Esophagus mucosa (tissue), 1 donor: ENCODE measurements at places on chromosomes 6 and 20.
A peak's percentile ranks its signal among the peaks of the same experiment; 100 is the strongest.

GRCh38 chr6:44464527-44465310 is 77.2 kb downstream of the CDC5L start:
- no peak for ATAC-seq

DNA sequence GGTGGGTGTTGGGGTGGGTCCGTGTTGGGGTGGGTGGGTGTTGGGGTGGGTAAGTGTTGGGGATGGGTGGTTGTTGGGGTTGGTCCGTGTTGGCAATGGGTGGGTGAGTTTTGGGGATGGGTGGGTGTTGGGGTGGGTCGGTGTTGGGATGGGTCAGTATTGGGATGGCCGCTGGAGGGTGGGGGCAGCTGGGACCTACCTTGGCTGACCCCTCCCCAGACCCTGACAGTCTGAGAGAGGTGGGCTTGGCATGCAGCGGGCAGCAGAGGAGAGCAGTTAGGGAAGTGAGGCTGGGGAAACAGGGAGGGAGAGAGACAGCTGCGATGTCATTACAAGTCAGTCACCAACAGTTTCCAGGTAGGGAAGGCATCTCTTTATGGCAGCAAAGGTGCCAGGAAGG is 23.1 kb upstream of the GATA5 start:
- no peak for ATAC-seq

DNA sequence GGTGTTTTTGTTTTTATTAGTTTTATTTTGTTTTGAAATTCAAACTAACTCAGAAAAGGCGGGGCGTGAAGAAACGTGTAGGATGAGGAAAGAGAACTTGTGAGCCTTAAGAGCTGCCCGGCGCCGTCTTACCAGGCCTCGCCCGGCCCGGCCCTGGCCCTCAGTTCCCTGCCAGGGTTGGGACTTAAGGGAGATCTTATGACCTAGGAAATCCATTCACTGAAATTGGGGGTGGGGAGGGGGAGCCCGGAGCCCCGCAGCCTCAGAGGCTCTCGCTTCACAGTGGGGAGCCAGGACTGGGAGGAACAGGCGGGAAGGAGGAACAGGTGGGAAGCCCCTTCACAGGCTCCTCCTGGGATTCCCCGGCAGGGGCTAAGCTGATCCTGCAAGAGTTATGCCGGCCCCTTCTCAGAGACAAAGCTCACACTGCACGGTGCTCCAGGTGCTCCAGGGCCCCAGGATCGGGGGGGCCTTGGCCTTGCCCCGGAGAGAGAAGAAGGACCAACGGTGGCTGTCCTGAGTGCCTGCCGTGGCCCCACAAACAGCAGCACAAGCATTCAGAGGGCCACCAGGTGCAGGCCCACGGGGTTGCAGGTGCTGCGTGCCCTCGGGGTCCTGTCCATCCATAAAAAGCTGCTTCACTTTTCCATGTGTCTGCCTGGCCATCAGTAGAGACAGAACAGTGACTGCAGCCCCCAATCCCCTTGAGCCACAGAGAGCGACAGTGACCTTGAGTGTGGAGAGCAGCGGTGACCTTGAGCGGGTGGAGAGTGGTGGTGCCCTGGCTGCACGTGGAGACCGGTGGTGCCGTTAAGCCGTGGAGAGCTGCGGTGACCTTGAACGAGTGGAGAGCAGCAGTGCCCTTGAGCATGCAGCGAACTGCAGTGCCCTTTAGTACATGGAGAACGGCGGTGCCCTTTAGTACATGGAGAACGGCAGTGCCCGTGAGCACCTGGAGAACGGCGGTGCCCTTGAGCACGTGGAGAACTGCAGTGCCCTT is 152.7 kb downstream of the DLL1 start:
- ATAC-seq: no peak

- ATAC-seq: no peak
Measured at GRCh38 chr6:1479095-1479494, 89.7 kb downstream of the FOXF2 start.

DNA sequence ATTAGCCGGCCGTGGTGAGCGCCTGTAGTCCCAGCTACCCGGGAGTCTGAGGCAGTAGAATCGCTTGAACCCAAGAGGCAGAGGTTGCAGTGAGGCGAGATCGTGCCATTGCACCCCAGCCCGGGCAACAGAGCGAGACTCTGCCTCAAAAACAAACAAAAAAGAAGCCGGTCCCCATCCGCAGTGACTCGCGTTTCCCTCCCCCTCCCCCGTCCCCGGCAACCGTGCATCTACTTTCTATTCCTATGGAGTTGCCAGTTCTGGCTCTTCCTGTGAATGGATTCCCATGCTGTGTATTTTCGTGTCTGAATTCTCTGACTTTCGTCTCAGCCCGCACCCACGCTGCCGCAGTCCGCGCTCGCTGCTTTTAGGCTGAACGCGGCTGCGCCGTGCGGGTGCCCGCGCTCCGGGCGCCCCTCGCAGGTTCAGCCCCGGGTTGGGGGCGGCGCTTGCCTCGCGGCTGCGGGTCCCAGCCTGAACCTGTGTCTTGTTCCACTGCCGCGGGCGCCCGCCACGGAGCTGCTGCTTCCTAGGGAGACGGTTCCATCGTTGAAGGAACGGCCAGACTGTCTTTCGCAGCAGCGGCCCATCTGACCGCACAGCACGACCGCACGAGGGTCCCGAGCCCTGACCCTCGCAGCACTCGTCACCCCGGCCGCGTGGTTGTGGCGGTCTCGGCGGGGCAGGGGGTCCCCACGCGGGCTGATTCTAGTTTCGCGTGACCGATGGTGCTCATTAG is 1.1 kb upstream of the MRGBP start:
- no peak for ATAC-seq

- ATAC-seq: no peak
Measured at GRCh38 chr6:44116641-44117382, 10.4 kb downstream of the MRPL14 start.

DNA sequence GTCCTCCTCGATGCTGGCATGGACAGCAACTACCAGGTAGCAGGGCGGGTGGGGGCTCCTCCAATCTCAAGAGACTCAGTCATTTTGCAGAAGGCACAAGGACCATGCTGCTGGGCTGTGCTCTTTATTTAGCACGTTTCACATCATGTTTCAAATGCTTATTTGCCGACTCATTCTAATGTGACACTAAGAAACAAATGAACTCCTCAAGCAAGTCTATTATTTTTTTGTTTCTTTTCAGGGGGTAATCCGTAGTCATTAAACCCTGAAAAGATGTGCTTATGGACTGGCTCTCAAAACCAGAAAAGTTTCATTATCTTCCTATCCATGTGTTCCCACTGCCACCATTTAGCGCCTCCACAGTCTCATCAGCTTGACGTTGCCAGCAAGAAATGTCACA is 92.9 kb downstream of the ANKS1A start:
- ATAC-seq: no peak

DNA sequence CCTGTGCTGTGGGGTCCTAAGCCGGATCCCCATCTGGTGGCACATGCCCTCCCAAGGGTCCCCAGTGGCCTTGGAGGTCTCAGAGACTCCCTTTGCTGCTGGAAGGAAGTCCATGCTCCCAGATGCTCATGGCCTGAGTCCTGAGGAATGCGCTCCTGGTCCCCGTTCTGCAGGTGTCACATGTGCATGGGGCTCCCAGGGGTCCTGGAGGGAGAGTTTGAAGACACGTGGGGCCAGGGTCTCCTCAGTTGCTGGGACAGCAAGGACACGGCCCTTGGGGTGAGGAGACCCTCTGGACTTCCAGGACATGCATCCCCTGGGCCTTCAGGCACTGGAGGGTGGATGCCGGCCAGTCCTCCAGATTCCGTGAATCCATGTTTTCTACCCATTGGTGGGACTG is 11.7 kb downstream of the ZBP1 start:
- no peak for ATAC-seq

- ATAC-seq: no peak
Measured at GRCh38 chr20:6269168-6269873, 146.5 kb upstream of the FERMT1 start.

DNA sequence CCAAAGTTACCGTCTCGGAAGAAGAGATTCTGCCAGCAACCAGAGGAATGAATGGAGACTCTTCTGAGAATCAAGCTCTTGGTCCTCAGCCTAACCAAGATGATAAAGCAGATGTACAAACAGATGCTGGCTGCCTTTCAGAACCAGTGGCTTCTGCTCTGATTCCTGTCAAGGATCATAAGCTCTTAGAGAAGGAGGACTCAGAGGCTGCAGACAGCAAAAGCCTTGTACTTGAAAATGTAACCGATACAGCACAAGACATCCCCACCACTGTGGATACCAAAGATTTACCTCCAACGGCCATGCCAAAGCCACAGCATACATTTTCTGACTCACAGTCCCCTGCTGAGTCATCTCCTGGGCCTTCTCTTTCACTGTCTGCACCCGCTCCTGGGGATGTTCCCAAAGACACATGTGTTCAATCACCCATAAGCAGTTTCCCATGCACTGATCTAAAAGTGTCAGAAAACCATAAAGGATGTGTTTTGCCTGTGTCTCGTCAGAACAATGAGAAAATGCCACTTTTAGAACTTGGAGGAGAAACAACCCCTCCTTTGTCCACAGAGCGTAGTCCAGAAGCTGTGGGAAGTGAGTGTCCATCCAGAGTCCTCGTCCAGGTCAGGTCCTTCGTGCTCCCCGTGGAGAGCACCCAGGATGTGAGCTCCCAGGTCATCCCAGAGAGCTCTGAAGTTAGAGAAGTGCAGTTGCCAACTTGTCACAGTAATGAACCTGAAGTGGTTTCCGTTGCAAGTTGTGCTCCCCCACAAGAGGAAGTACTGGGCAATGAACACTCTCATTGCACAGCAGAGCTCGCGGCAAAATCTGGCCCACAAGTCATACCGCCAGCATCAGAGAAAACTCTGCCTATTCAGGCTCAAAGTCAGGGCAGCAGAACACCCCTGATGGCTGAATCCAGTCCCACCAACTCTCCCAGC is 109.6 kb downstream of the RTN4IP1 start:
- peak; percentile 76 for ATAC-seq

DNA sequence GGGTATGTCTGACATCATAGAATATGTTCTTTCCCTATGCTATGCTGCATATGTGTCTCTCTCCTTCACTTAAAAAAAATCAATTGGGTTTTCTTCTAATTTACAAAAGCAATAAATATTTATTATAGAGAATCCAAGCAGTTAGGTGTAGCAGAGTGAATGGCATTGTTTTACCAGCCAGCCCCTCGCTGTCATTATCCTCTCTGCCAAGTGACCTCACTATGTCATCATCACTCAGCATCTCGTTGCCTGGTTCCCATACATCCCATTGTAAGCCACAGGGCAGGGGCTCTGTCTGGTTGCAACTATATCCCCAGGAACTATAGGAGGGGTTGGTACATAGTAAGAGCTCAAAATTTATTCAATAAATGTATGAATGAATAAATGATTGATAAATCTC is 31.3 kb downstream of the KIAA0319 start:
- ATAC-seq: no peak

- ATAC-seq: no peak
Measured at GRCh38 chr6:134309227-134309626, 8.7 kb downstream of the SGK1 start.

DNA sequence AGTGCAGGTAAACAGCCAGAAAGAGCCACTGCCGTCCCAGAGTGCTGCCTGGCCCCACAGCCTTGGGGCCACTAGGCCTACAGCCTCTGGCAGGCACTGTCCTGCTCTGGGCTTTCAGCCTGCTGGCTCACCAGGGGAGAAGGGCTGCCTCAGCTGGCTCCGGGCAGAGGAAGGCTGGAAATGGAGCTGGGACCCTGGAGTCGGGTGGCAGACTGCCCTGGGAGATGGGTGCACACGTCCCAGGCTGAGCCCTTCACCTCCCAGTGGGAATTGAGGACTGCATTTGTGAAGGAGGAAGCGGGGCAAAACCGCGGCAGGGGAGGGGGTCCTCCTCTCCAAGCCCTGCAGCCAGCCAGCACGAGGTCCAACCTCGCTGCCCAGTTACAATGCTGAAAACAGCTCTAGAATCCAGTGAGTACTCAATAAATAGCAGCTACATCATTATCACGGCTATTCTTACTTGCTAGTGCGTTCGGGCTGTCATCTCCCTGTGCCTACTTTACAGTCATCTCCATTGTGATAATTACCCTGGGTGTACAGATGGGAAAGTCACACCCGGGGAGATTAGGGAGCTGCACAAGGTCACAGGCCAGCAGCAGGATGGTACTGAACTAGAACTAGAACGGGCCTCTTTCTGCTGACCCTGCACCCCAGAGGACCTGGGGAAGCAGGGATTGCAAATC is 13.1 kb downstream of the ACSS1 start:
- ATAC-seq: no peak

DNA sequence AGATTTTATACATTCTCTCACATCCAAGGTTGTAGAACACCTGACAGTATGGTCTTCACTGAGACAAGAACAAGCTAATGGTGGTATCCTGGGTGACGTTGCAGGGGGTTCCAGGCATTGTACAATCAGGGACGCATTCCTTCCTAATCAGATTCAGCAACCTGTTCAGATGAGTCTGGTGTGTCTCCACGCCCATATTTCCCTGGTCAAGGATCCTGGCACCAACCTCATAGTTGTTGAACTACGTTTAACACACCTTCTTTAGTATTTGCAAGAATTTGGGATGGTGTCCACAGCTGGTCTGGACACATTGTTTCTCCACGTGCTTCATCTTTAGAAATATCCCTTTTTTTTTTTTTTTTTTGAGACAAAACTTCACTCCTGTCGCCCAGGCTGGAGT is 161.0 kb upstream of the CDYL start:
- no peak for ATAC-seq

- peak; percentile 85 for ATAC-seq
Measured at GRCh38 chr6:160042014-160042773, 73.3 kb downstream of the IGF2R start.

GRCh38 chr6:151961809-151962208 is 154.3 kb downstream of the ESR1 start:
- peak; percentile 67 for ATAC-seq

- no peak for ATAC-seq
Measured at GRCh38 chr6:136070815-136071214, 179.3 kb downstream of the MTFR2 start.

- ATAC-seq: no peak
Measured at GRCh38 chr20:53270792-53271375, 298.7 kb downstream of the TSHZ2 start.

DNA sequence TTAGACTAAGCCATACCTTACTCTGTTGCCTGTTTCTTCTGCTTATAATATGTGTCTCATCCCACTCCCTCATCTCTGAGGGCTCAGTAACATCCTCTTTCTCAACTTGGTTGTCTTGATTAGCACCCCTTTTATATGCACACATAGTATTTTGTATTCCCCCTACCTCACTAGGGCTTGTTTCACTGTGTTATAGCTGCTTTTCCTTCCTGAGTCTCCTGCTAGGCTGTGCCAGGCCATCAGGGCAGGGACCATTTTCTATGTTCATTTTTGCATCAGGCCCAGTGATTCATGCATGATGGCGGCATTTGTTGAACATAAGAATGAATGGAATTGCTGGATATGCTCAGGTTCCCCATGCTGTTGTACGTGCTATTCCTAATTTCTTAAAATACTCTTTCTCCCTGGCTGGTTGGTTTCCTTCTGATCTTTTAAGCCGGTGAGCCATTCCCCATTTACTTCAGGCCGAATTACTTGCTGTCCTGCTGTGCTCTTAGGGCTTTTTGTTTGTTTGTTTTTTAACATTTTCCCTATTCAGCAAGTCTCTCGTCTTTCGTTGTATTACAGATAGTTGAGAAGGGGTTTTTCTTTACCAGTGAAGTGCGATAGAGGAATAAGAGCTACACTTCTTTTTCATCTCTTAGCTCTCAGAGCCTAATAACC is 183.2 kb downstream of the CARMIL1 start:
- no peak for ATAC-seq
